ENCODE measurements at places on chromosomes 7 and 10. TPM values are rescaled to one million over a fixed set of nuclear protein-coding genes. Genes with fewer than 3 reads are reported as not detected.
A peak's percentile ranks its signal among the peaks of the same experiment; 100 is the strongest.

DNA sequence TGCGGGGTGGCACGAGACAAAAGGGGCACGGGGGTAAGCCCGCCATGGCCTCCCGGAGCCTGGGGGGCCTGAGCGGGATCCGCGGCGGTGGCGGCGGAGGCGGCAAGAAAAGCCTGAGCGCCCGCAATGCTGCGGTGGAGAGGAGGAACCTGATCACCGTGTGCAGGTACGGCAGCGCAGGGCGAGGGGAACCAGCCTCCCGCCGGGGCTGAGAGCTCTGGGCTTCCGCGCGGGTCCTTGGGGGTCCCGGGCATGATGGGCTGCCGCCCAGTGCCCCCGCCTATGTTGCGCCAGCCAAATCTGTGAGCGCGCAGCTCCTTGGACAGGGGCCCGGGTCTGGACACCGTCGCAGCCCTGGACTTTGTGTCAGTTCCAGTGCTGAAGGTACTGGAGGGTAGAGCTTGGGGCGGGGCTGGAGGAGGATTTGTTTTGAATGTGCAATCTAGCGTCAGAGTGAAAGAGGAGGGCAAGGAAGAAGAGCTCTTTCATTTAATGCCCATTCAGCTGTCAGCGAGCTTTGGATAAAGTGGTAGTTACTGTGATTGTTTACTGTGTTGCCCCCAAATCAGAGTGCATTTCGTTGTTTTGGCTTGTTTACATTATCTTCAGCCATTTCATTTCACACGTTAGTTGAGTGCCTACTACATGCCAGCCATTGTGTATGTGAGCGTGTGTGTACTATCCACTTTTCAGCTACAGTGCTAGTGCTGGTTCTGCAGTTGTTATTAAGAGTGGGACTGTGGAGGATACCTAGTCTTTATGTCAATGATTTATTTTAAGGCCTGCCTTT lies 777 bp downstream of the RUNDC3B start:
- H3K27me3 ChIP-seq = no peaks in the 10 kb centered on the region
- H3K27ac ChIP-seq = peak overlapping the region; percentile 90
- H3K4me3 ChIP-seq = peak overlapping the region; percentile 44
- peak; percentile 37 for DNase-seq
- H3K4me1 ChIP-seq = peaks cover 12% of the 10 kb centered on the region

FBXL13 gene
- 0.70 TPM for total RNA-seq

C10orf67 gene
- not detected for total RNA-seq

- peak within 1 kb of the TSS; percentile 78 for H3K27ac ChIP-seq
- peaks cover 7% of the 10 kb centered on the region for H3K36me3 ChIP-seq
- peak; percentile 82 for DNase-seq
- H3K27me3 ChIP-seq = no peaks in the 10 kb centered on the region
- H3K4me3 ChIP-seq = peak within 1 kb of the TSS; percentile 91
These were observed at the start of gene EPHB4 for GRCh38 chr7:100827330-100828226. EPHB4 (minus strand) TSS chr7:100827523; CDS start chr7:100827030, 493 bp downstream.

- no peak overlapping the region for H3K27ac ChIP-seq
- no peaks in the 10 kb centered on the region for H3K36me3 ChIP-seq
- no peak overlapping the region for H3K4me3 ChIP-seq
- H3K27me3 ChIP-seq = no peaks in the 10 kb centered on the region
- DNase-seq = no peak
These were observed 218.6 kb upstream of the INHBA start for GRCh38 chr7:41921453-41921981.

DNA sequence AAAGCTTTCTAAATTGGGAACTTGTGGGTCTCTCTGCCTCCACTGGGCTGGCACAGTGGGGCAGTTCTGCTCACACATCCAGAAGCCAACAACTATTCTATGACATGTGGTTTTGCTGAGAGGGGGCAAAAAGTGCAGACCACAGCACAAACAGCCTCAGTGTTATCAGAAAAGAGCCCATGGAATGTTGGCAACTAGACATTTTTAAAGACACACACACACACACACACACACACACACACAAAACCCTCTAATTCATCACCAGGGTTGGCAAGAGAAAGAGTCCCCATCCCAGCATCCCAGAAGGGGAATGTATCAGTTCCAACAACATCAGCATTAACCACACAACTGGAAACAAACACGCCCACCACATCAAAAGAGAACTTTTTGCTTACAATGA lies 117.1 kb downstream of the FGFR2 start:
- DNase-seq = no peak
- no peak overlapping the region for H3K4me3 ChIP-seq
- no peaks in the 10 kb centered on the region for H3K27me3 ChIP-seq
- no peak overlapping the region for H3K27ac ChIP-seq
- H3K36me3 ChIP-seq = peaks cover 3% of the 10 kb centered on the region

NYAP1 gene
- 0.08 TPM for total RNA-seq

- H3K4me1 ChIP-seq = peaks cover 4% of the 10 kb centered on the region
- H3K27ac ChIP-seq = no peak overlapping the region
- no peaks in the 10 kb centered on the region for H3K36me3 ChIP-seq
- no peaks in the 10 kb centered on the region for H3K27me3 ChIP-seq
- DNase-seq = no peak
These were observed 13.0 kb upstream of the ACBD5 start for GRCh38 chr10:27253576-27253975.

DNA sequence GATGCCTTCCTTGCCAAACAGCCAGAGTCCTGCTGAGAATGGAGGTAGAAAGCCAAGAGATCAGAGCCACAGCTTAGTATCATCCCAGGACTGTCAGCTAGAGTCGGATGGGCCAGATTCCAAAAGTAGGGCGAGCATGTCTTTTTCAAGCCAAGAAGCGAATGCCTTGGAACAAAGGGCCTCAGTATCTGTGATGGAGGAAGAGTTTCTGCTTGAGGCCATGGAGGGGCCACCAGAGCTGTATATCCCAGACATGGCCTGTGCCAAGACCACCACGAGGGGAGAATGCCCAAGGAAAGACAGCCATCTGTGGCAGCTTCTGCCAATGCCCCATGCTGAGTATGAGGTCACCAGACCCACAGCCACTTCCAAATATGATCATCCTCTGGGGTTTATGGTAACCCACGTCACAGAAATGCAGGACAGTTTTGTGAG lies 44.3 kb upstream of the PPP1R17 start:
- H3K4me3 ChIP-seq = no peak overlapping the region
- H3K4me1 ChIP-seq = no peaks in the 10 kb centered on the region
- H3K27me3 ChIP-seq = no peaks in the 10 kb centered on the region
- no peak overlapping the region for H3K27ac ChIP-seq

- H3K4me1 ChIP-seq = no peaks in the 10 kb centered on the region
- no peaks in the 10 kb centered on the region for H3K27me3 ChIP-seq
- DNase-seq = no peak
- H3K4me3 ChIP-seq = no peak overlapping the region
These were observed 27.4 kb upstream of the CYTH3 start for GRCh38 chr7:6299774-6300173.

GRCh38 chr10:11355592-11355991 lies 255.9 kb downstream of the USP6NL start:
- no peaks in the 10 kb centered on the region for H3K27me3 ChIP-seq
- no peaks in the 10 kb centered on the region for H3K36me3 ChIP-seq
- H3K4me1 ChIP-seq = no peaks in the 10 kb centered on the region
- no peak overlapping the region for H3K4me3 ChIP-seq
- H3K27ac ChIP-seq = no peak overlapping the region

- H3K27me3 ChIP-seq = no peaks in the 10 kb centered on the region
- H3K4me3 ChIP-seq = no peak overlapping the region
- H3K36me3 ChIP-seq = no peaks in the 10 kb centered on the region
- no peak overlapping the region for H3K27ac ChIP-seq
- no peak for DNase-seq
- H3K4me1 ChIP-seq = no peaks in the 10 kb centered on the region
These were observed 75.8 kb upstream of the NRP1 start for GRCh38 chr10:33410096-33410859.

DNA sequence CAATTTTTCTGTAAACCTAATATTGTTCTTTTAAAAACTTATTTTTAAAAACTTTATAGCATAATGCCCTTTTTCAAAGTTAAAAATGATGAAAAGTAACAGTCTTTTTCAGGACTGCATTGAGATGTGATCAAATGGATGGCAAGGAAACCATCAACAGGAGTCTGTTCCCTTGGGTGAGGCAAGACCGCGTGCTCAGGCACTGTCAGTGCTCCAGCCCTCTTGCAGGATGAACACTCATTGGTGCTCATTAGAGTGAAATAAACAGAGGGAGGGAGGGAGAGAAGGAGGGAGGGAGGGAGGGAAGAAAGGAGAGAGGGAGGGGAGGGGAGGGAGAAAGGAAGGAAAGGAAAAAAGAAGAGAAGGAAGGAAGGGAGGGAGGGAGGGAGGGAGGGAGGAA lies 145.7 kb upstream of the CHST15 start:
- no peaks in the 10 kb centered on the region for H3K36me3 ChIP-seq
- no peak for DNase-seq

GPER1 gene
- total RNA-seq = 6.7 TPM

- peaks cover 4% of the 10 kb centered on the region for H3K36me3 ChIP-seq
- DNase-seq = no peak
- H3K4me1 ChIP-seq = no peaks in the 10 kb centered on the region
- no peak overlapping the region for H3K27ac ChIP-seq
These were observed 7.7 kb downstream of the TMEM168 start for GRCh38 chr7:112782498-112782897.

CDK6 gene
- 35.0 TPM for total RNA-seq

DNA sequence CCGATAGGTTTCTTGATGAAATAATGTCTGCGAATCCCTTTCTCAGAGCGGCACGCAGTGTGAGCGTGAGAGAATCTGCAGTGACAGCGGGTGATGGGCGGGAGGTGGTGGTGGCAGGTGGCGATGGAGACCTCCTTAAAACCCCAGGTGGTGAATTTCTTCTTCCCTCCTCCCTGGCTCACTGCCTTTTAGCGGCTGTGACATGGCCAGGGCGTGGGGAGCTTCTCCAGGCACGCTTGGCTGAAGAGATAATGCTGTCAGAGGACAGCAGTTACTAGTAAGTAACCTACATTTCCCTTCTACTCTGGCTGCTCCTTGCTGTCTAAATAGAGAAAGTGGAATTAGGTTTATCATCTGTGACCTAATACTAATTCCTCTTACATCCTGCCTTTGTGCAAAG lies 141.4 kb upstream of the INSYN2A start:
- no peaks in the 10 kb centered on the region for H3K36me3 ChIP-seq
- H3K27me3 ChIP-seq = no peaks in the 10 kb centered on the region
- DNase-seq = no peak
- H3K4me3 ChIP-seq = no peak overlapping the region
- H3K27ac ChIP-seq = no peak overlapping the region

DNA sequence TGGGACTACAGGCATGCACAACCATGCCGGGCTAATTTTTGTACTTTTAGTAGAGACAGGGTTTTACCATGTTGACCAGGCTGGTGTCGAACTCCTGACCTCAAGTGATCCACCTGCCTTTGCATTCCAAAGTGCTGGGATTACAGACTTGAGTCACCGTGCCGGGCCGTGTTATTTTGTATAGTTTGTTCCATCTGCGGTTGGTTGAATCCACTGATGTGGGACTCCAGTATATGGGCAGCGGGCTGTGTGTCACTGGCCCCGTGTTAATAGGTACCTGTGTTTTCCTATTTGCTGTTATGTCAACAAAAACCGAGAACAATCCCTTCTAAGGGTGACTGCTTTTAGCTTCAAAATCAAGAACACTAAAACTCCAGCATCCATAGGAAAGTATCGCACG lies 297.6 kb upstream of the PITRM1 start:
- DNase-seq = no peak
- no peak overlapping the region for H3K27ac ChIP-seq
- no peaks in the 10 kb centered on the region for H3K27me3 ChIP-seq
- H3K4me1 ChIP-seq = no peaks in the 10 kb centered on the region
- no peak overlapping the region for H3K4me3 ChIP-seq

PNLIPRP1 gene
- not detected for total RNA-seq

- H3K36me3 ChIP-seq = no peaks in the 10 kb centered on the region
- no peak overlapping the region for H3K27ac ChIP-seq
- no peak overlapping the region for H3K4me3 ChIP-seq
- no peaks in the 10 kb centered on the region for H3K4me1 ChIP-seq
- no peak for DNase-seq
These were observed 243.6 kb downstream of the SKIDA1 start for GRCh38 chr10:21281765-21282484.

DNA sequence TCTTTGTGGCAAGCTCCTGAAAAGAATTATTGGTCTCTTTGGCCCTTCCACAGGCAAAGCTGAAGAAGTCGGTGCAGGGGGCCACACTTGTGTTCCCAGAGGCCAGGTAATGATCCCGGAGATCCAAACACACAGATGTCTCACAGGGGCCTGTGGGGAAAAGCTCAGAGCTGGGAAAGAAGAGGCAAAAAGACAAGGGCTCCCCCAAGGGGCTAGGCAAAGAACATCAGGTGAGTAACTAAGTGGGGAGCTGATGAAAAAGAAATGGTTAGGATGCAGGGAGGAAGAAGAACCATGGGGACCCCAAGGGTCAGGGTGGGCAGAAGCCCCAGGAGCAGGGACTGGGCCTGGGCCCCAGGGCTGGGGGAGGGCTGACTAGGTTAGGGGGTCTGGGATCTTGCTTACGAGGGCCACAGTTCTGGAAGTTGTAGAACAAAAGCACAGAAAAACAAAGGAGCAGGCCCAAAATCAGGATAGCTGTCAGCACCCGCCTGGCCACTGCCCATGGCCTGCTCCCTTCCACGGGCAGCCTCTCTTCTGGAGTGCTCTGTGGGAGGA lies 1.1 kb downstream of the KEL start:
- no peaks in the 10 kb centered on the region for H3K36me3 ChIP-seq
- H3K27me3 ChIP-seq = no peaks in the 10 kb centered on the region
- DNase-seq = no peak
- no peak overlapping the region for H3K27ac ChIP-seq

DNA sequence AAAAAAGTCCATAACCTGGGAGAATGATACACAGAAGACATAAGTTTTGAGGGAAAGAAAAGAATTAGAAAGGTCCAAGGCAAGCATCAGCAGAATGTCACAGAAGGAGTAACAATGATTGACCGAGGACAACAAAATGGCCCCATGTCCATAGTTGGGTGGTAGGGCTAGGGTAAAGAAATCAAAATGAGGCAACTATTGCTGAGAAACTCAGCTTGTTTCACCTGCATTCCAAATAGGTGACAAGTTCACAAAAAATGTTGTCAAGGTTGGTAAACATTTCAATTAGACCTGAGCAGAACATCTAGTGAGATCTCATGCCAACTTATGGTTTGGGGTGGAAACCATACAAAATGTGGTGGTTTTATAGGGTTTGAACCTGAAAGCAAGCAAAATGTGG lies 22.8 kb upstream of the DLX6 start:
- no peaks in the 10 kb centered on the region for H3K36me3 ChIP-seq
- H3K27me3 ChIP-seq = no peaks in the 10 kb centered on the region
- no peak overlapping the region for H3K4me3 ChIP-seq
- no peak overlapping the region for H3K27ac ChIP-seq
- H3K4me1 ChIP-seq = no peaks in the 10 kb centered on the region
- no peak for DNase-seq

GRCh38 chr7:155729847-155730246 lies 82.4 kb downstream of the SHH start:
- H3K27ac ChIP-seq = no peak overlapping the region
- H3K36me3 ChIP-seq = no peaks in the 10 kb centered on the region
- H3K27me3 ChIP-seq = no peaks in the 10 kb centered on the region
- DNase-seq = no peak

Measured in liver (tissue), 10 donors.